ENCODE measurements at places on chromosomes 7 and 10. TPM values are rescaled to one million over a fixed set of nuclear protein-coding genes. Genes with fewer than 3 reads are reported as not detected.

DNA sequence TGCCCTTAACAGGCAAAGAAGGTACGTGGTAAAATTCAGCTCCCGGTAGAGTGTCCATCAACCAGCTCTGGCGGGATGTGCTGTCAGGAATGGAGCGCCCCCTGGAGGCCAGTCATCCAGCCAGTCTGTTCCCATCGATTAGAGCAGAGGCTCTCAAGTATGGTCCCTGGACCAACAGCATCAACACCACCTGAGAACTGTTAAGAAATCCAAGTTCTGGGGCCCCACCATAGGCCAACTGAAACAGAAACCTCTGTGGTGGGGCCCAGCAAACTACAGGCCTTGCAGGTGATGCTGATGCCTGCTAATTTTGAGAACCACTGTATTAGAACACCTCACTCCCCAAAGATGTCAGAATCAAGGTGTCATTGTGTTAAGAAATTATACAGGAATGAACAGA is 109.2 kb downstream of the DPY19L1 start:
- H3K4me3 ChIP-seq = no peak overlapping the region
- H3K36me3 ChIP-seq = no peaks in the 10 kb centered on the region
- no peaks in the 10 kb centered on the region for H3K4me1 ChIP-seq
- peak; percentile 93 for DNase-seq
- H3K27me3 ChIP-seq = no peaks in the 10 kb centered on the region
- H3K27ac ChIP-seq = no peak overlapping the region

RTKN2 gene
- total RNA-seq = 25.4 TPM

IFIT1B gene
- total RNA-seq = not detected

SPDYE1 gene
- total RNA-seq = not detected

DNA sequence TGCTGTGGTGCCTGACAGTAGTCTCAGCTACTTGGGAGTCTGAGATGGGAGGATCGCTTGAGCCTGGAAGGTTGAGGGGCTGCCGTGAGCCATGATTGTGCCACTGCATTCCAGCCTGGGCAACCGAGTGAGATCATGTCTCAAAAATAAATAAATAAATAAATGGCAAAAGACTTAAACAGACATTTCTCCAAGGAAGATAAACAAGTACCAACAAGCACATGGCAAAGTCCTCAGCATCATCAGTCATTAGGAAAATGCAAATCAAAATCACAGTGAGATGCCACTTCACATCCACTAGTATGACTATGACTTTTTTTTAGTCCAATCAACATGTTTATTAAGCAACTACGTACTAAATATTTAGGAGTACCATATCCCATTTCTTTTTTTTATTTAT is 21.3 kb upstream of the KPNA7 start:
- H3K36me3 ChIP-seq = no peaks in the 10 kb centered on the region
- 0 out of 2 replicates have a peak, but pooled peaks cover 2% of the 10 kb centered on the region for H3K4me1 ChIP-seq
- no peak overlapping the region for H3K4me3 ChIP-seq
- no peak overlapping the region for H3K27ac ChIP-seq

- no peak for DNase-seq
- H3K36me3 ChIP-seq = no peaks in the 10 kb centered on the region
- no peak overlapping the region for H3K4me3 ChIP-seq
- H3K27me3 ChIP-seq = no peaks in the 10 kb centered on the region
- H3K27ac ChIP-seq = no peak overlapping the region
Measured at GRCh38 chr10:72762042-72762441, 70.1 kb downstream of the MCU start.

DNA sequence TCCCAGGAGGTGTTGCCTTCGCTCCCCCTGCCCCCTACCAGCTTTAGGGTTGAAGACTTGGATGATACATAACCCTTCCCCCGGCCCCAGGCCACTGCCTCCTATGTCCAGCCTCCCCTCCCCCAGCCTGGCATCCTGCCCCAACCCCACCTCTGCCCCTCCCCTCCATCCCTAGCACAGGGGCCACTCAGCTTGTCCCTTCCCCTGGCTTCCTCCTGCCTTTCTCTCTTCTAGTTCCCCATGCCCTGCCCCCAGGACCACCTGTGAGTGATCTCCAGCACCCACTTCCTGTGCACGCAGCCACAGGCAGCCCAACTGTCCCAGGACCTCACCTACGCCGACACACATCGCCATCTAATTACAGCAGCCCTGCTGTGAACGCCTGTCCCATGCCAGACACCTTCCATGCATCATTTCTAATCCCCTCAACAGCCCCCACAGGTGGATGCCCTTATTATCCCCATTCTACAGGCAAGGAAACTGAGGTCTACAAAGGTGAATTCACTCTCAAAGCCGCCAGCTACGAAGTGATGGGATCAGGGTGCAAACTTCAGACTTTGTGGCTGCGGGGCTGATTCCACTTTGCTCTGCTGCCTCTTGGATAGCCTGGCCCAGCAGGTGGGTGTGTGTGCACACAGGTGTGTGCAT is 82.4 kb upstream of the CHST15 start:
- H3K27me3 ChIP-seq = no peaks in the 10 kb centered on the region
- no peaks in the 10 kb centered on the region for H3K36me3 ChIP-seq
- no peak overlapping the region for H3K27ac ChIP-seq
- H3K4me1 ChIP-seq = no peaks in the 10 kb centered on the region
- DNase-seq = no peak
- H3K4me3 ChIP-seq = no peak overlapping the region

- H3K27ac ChIP-seq = no peak overlapping the region
- H3K27me3 ChIP-seq = 0 out of 2 replicates have a peak, but pooled peaks cover 6% of the 10 kb centered on the region
- no peaks in the 10 kb centered on the region for H3K36me3 ChIP-seq
- H3K4me1 ChIP-seq = peaks cover 15% of the 10 kb centered on the region
- DNase-seq = peak; percentile 96
- H3K4me3 ChIP-seq = peak overlapping the region; percentile 83
Measured at GRCh38 chr7:45089341-45089891, 647 bp upstream of the NACAD start.

DNA sequence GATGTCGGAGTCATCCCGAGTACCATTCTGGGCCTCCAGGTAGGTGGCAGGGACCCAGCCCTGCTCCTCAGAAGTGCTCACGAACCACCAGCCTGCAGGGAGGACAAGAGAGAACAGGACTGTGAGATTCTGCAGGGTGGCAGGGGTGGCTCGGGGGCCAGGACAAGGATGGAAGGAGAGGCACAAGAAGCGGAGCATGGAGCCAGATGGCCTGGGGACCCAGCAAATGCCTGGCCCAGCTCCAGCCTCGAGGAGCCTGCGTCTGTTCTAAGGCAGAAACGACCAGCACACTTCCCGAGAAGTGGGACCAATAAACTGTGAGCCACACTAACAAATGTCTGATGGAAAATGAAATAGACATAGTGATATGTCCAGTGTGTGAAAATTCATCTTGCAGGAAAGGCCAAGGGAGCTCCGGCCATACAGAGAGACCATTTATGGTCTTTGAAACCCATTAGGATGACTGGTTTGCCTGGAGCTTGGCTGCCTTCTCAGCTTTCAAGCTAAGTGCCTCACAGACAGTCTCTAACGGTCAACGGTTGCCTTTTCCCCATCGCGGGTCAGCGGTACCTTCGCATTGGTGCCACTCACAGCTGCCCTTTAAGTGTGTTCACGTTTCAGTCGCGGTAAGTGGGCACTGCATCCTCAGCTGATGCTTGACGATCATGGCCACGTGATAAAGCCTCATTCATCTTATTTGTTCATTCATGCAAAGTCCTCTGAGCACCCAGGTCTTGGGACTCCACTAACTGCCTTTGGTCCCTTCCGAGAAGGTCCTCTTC is 133.8 kb downstream of the NEURL1 start:
- no peak overlapping the region for H3K4me3 ChIP-seq
- H3K36me3 ChIP-seq = no peaks in the 10 kb centered on the region
- DNase-seq = no peak

- DNase-seq = no peak
- H3K27ac ChIP-seq = no peak overlapping the region
Measured at GRCh38 chr7:128435327-128435686, 20.4 kb upstream of the HILPDA start.

DNA sequence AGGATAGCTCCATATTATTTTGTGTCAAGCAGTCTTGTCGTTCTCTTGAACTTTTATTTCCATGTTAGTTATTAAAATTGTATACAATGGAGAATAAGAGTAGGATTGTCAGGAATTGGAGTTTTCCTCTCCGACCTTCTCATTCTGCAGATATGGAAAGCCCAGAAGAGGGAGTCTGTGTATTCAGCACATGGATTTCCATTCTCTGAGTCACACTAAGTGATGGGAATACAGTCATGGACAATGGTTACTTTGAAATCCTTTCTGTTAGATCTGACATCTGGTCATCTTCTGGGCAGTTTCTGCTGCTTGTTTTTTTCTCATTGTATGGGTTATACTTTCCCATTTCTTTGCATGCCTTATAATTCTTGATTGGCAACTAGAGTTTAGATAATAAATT is 5.0 kb upstream of the TASOR2 start:
- no peaks in the 10 kb centered on the region for H3K4me1 ChIP-seq
- H3K4me3 ChIP-seq = no peak overlapping the region
- H3K27me3 ChIP-seq = peaks cover 20% of the 10 kb centered on the region
- no peak overlapping the region for H3K27ac ChIP-seq
- no peaks in the 10 kb centered on the region for H3K36me3 ChIP-seq

CPVL gene
- total RNA-seq = 33.3 TPM

DNA sequence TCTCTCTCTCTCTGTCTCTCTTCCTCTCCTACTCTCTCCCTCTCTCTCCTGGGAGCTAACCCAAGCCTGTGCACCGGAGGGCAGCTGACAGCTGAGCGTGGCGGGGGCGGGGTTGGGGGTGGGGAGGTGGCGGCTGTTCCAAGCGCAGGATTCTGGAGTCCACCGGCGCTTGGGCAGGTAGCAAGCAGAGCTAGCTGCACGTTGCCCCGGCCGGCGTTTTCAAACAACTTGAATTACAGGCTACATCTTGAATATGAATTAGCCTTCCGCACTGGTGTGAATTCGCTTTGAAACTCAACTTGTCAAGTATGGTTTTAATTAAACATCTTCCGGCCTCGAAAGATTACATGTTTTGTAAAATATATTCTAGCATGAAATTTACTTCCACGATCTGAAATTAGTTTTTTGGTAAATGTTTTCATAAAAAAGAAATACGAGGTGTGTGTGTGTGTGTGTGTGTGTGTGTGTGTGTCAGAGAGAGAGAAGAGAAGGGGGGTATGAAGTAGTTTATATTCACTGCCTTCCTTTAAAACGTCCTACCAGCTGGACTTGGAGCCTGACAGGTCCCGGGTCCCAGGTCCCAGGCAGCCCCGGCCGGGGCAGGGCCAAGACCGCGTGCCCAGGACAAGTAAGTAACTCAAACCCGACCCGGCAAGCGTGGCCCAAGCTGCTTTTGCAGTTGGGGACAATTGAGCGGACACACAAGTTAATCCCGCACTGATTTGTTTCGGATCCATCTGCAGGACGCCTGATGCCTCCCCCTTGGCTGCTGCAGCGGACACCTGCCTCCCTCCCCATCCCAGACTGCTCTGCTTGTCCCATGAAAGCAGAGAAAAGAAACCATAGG is 9.0 kb upstream of the DLX6 start:
- peak; percentile 78 for DNase-seq
- peak overlapping the region; percentile 31 for H3K4me3 ChIP-seq
- peaks cover 100% of the 10 kb centered on the region for H3K27me3 ChIP-seq

TSPAN15 gene
- total RNA-seq = 12.5 TPM

GRCh38 chr7:1238450-1238882 is 5.8 kb downstream of the UNCX start:
- peak overlapping the region; percentile 35 for H3K4me3 ChIP-seq
- H3K27ac ChIP-seq = no peak overlapping the region
- peak; percentile 64 for DNase-seq
- H3K36me3 ChIP-seq = no peaks in the 10 kb centered on the region
- peaks cover 96% of the 10 kb centered on the region for H3K27me3 ChIP-seq

DNA sequence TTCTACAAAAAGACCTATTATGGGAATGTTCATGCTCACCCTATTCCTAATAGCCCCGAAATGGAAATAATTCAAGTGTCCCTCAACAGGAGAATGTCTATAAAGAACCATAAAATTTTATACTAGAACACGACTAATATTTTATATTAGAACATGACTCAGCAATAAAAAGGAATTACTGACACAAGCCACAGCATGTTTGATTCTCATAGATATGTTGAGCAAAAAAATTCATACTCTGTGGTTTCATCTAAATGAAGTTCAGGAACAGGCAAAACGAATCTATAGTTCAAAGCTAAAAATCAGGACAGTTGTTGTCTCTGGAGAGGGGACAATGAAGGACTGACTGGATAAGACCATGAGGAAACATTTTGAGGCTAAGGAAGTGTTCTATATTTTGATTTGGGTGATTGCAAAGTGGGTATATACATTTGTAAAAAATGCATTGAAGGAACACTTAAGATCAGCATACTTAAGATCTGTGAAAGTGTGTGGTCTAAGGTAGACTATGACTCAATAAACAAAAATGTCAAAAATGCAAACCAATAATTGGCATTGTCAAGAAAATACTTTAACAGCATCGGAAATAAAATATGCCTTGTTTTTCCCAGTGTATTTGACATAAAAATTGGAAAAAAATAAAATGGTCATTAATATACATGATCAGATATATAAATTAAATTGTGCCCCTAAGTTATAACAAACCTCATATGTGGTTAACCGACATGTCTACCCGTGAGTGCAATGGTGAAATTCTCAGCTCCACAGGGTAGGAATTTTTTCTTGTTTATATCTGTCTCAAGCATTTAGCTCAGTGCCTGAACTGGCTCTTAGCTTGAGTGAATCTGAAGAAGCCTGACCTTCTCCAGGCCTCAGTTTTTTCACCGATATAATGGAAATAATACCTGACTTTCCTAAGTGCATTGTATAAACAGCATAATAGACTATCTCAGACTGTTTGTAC is 124.9 kb upstream of the CTTNBP2 start:
- H3K4me1 ChIP-seq = no peaks in the 10 kb centered on the region
- H3K27ac ChIP-seq = no peak overlapping the region
- no peak overlapping the region for H3K4me3 ChIP-seq
- no peaks in the 10 kb centered on the region for H3K36me3 ChIP-seq
- DNase-seq = no peak
- no peaks in the 10 kb centered on the region for H3K27me3 ChIP-seq

GRCh38 chr10:100886091-100886490 is 26.7 kb upstream of the SLF2 start:
- DNase-seq = no peak
- H3K27me3 ChIP-seq = peaks cover 3% of the 10 kb centered on the region
- H3K36me3 ChIP-seq = no peaks in the 10 kb centered on the region
- H3K27ac ChIP-seq = no peak overlapping the region
- H3K4me1 ChIP-seq = peaks cover 9% of the 10 kb centered on the region

DNA sequence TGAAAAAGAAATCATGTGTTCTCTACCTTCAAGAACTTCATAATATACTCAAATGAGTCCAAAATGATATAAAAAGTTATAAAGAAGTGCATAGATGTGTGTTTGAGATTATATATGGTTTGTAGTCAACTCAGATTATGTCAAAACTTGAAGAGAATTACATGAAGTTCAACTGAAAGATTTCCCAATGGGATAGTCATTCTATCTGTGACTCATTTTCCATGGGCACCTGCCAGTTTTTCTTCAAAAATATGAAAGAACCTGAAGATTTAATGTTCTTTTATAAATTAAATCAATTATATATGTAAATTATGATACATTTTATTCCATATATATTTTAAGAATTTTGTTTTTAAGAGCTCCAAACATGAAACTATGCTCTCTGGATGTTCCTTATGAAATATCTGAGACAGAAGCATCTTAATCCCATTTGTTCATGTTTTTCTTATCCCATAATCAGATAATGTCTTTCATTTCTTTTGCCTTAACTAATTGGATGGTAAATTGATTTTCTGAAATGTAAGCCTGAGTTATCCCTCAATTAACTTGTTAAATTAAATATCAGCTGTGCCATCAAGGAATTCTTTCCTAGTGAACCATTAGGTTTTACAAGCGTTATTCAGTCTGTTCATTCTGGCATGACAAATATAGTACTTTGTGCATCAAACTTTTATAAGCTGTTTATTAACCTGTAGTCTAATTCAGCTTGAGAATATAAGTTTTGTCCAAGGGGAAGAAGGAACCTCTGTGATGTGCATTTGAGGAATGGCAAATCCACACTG is 387.1 kb downstream of the IPMK start:
- no peak overlapping the region for H3K27ac ChIP-seq
- no peaks in the 10 kb centered on the region for H3K4me1 ChIP-seq
- no peaks in the 10 kb centered on the region for H3K27me3 ChIP-seq
- H3K36me3 ChIP-seq = no peaks in the 10 kb centered on the region
- DNase-seq = no peak
